Naive thymus-derived CD4-positive, alpha-beta T cell (primary cell): ENCODE measurements at places on chromosomes 7 and 10. TPM values are rescaled to one million over a fixed set of nuclear protein-coding genes. Genes with fewer than 3 reads are reported as not detected.

- no peak for DNase-seq
Observed at GRCh38 chr7:70638158-70639107, 493.5 kb upstream of the GALNT17 start.

DNA sequence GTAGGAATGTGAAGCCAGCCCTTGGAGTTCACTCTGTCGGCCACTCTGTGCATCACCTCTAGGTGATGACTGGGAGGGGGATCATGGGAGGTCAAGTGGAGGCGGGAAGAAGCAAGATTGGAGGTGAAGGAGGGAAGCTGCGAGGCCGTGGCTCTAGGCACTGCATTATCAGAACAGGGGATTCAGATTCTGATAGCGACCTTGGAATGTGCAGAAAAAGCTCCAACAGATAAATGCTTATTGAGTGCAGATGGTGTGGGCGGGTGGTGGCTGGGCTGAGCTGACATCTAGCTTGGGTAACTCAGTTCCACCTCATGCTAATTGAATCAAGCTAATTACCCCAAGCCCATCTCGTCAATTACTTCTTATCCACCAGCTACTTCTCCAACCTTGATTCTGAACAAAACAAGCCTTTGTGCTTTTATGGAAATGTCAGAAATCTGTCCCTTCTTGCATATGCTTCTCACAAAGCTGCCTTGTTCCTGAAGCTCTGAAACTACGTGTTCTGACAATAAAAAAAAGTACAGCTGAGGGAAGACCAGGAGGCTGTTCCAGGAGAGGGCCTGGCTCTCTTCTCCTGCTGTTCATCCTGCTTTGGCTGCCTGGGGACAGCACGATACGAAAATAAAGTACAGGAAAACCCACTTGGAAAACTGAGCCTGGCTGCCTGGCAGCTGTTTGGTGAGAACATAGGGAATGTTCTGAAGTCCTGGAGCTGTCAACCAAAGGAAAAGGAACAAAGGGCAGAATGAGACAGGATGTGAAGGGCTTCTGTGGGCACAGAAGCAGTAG is 27.5 kb downstream of the STRA8 start:
- DNase-seq, result no peak

- peak; percentile 67 for DNase-seq
Observed at GRCh38 chr10:12547301-12547771, 198.0 kb downstream of the CAMK1D start.

DNA sequence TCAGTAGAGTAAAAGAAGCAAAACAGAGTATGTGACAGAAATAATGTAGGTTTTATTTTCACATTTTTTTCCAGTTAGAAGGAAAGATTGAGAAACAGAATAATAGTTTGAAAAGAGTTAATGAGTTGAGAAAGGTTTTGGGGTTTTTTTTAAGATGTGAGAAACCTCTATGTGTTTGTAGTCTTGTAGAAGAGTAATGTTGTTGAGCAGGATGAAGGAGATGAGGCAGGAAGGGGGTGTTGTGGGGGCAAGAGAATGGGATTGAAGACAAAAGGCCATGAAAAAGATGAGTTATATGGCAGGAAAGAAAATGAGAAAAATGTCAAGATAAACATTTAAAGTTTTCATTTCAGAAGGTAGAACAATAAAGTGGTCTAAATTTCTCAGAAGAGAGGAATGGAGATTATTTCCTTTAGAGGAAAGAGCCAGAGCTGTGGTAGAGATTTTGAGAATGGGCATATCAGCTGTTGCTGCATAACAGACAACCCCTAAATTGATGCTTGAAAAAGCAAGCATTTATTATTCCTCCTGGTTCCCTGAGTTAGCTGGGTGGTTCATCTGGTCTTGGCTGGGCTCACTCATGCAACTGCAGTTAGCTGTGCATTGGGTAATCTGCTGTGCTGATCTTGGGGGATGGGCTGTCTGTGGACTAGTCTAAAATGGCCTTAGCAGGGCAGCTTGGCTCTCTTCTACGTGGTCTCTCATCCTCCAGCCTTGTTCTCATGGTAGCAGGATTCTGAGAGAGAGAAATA is 27.1 kb downstream of the PCGF5 start:
- no peak for DNase-seq

- DNase-seq, result no peak
Observed at GRCh38 chr7:25613912-25614311, 385.6 kb upstream of the NPVF start.

- DNase-seq, result peak; percentile 47
Observed at GRCh38 chr7:100516135-100516812, 22.7 kb upstream of the AGFG2 start.

BEND7 gene
- total RNA-seq, result not detected

SFTPA1 gene
- total RNA-seq, result not detected

POP7 gene
- 15.0 TPM for total RNA-seq

GPER1 gene
- not detected in 2 replicates for total RNA-seq

ARID5B gene
- total RNA-seq, result 54.3 TPM

IFIT1B gene
- total RNA-seq, result not detected
